ENCODE measurements at places on chromosomes 13 and 19.

- no peak for DNase-seq
Observed at GRCh38 chr19:29727906-29728305, 12.8 kb upstream of the C19orf12 start.

- DNase-seq, result no peak
Observed at GRCh38 chr13:107942030-107942617, 273.2 kb downstream of the LIG4 start.

GRCh38 chr13:42891591-42891990 is 100.5 kb downstream of the EPSTI1 start:
- no peak for DNase-seq

DNA sequence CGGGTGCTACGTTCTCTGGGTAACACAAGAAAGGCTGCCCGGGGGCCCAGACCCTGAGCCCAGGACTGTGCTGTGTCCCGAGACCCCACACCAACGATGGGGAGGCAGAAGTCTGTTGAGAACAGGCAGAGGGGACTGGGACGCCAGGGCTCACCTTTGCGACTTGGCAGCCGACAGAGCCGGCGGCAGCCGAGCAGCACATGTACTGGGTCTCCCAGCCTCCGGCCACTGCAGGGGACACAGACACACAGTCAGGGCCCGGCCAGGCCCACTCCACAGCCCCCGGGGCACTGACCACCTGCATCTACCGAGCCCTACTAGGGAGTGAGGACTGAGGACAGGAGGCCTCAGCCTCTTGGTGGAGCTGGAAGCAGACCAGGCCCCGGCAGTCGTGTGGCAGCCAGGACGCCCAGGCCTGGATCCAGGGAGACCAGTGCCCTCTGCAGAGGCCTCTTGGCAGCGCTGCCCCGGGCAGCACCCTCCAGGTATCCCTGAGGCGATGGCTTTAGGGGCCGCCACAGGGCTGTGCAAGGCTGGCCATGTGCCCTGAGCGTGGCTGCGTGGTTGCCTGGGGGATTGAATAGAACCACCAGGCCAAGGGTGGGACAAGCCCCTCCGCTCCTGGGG is 5.6 kb upstream of the ATP8B3 start:
- DNase-seq, result no peak

DNA sequence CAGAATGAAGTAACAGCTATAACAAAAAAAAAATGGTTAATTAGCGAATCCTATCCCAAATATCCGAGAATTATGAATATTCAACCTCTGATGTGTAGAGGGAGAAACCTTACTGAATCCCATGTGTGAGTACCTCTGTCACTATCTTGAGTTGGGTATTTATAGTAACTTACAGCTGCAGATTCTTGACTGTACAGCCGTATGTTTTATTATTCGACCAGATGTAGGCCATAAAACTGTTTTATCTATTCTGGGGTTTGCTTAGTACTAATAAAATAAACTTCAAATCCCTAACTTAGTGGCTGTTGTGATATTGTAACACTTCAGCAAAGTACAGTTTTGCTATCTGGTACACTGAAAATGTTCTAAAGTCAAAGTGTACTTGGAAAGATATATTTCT is 120.0 kb downstream of the EFNB2 start:
- no peak for DNase-seq

DNA sequence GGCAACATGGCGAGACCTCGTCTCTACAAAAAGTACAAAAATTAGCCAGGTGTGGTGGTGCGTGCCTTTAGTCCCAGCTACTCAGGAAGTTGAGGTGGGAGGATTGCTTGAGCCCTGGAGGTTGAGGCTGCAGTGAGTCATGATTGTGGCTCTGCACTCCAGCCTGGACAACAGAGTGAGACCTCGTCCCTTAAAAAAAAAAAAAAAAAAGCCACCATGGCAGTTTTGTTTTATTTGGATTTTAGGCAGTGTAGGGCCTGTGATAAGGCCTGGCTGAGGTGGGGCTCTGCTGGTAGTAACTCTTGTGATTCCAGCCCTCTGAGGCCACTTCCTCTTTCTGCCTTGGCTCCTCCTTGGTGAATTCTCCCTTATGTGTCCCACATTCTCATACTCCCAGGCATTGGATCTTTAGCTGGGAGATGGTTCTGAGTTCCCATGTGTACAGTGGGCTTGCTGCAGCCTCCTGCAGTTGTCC is 39.2 kb downstream of the GATAD2A start:
- no peak for DNase-seq

GRCh38 chr13:24727731-24728601 is 36.0 kb upstream of the RNF17 start:
- peak; percentile 75 for DNase-seq

- DNase-seq, result no peak
Observed at GRCh38 chr13:98342953-98343352, 165.9 kb upstream of the RNF113B start.

DNA sequence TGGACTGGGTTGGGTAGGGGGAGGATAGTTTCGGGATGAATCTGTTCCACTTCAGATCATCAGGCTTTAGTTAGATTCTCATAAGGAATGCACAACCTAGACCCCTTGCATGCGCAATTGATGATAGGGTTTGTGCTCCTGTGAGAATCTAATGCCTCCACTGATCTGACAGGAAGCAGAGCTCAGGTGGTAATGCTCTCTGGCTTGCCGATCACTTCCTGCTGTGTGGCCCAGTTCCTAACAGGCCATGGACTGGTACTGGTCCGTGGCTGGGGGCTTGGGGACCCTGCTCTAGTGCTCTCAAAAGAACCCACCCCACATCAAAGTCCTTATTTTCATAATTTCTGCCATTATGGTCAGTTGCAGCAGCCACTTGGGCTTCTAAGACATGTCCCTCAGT is 30.1 kb downstream of the DNAJC3 start:
- DNase-seq, result no peak

- no peak for DNase-seq
Observed at GRCh38 chr13:42039457-42039945, 8.9 kb upstream of the DGKH start.

- no peak for DNase-seq
Observed at GRCh38 chr19:2234996-2235380, 1.1 kb downstream of the PLEKHJ1 start.

DNA sequence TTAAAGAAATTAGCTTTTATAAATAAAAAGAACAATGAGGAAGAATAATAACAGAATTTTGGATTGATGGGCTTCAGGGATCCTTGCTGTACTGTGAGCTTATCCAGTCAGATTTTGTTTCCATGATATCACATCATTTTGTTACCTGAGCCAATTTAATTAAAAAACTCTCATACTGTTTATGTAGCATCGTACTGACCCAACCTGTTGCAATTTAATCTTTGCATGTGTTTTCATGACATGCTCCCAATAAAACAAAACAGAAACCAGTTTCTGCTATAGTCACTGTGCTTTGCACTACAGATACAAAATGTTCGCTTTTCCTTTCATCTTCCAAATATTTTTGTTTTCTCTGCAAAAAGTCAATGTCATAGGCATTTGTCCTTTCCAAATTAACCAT is 109.7 kb upstream of the RNF113B start:
- no peak for DNase-seq

GRCh38 chr19:6225232-6225865 is 54.4 kb downstream of the MLLT1 start:
- DNase-seq, result no peak

DNA sequence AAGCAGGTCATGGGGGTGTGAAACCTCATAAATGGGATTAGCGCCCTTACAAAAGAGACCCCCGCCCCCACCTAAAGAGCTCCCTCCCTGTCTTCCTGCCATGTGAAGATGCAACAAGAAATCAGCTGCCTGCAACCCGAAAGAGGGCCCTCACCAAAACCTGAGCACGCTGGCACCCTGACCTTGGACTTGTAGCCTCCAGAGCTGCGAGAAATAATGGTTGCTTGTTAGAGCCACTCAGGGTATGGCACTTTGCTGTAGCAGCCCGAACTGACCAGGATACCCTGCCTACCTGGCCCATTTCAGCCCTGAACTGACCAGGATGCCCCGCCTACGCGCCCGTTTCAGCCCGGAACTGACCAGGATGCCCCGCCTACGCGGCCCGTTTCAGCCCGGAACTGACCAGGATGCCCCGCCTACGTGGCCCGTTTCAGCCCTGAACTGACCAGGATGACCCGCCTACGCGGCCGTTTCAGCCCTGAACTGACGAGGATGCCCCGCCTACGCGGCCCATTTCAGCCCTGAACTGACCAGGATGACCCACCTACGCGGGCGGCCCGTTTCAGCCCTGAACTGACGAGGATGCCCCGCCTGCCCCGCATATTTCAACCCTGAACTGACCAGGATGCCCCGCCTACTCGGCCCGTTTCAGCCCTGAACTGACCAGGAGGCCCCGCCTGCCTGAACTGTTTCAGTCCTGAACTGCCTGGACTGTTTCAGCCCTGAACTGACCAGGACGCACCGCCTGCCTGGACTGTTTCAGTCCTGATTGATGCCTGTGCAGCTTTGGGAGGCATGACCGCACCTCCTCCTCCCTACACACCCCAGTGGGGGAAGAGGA is 120.0 kb downstream of the UQCRFS1 start:
- no peak for DNase-seq

DNA sequence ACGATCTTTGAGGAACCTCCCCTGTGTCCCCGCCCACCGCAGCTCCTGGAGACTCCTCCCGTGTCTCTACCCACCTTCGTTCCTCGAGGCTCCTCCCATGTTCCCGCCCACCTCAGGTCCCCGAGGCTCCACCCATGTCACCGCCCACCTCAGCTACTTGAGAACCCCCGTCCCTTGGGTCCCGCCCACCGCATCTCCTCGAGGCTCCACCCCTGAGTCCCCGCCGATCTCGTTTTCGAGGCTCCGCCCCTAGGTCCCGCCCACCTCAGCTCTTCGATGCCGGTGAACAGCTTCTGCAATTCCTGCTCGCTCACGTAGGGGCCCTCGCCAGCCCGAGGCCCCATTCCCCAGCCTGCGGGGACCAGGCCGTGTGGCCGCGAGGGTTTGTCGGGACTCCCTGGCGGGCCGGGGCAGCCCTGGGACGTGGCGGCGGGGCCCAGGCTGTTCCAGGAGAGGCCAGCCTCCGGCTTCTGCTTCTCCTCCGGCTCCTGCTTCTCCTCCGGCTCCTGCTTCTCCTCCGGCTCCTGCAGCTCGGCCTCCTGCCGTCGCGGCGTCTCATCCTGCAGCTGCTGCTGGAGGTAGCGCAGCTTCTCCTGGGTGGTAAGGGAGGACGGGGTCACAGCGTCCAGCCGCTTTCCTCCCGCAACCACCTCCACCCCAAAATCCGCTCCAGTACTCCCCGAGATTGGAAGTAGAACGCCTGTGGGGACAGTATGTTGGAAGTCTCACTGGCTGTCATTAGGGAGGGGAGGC is 16.7 kb downstream of the TSKS start:
- no peak for DNase-seq

DNA sequence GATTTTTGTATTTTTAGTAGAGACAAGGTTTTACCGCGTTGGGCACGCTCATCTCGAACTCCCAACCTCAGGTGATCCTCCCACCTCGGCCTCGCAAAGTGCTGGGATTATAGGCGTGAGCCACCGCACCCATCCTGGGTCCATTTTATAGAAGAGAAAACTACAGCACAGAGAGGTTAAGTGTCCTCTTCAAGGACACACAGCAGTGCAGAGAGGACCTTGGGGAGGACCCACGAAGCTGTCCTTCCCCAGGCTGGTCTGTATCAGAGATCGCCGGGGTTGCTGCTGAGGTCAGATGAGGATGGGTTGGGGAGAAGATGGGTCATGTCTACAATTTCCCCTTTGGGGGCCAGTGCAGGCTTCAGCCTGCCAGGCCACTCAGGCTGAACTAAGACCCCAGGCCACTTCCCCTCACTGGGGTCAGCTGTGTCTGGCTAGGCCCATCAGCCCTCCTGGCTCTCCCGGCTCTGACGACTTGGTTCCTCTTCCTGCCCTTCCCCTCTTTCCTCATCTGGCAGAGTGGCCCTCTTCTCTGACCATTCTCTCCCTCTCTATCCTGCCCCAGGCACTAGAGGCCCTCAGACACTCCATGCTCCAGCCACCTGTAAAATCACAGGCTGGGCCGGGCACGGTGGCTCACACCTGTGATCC is 9.6 kb downstream of the MYO1F start:
- no peak for DNase-seq

DNA sequence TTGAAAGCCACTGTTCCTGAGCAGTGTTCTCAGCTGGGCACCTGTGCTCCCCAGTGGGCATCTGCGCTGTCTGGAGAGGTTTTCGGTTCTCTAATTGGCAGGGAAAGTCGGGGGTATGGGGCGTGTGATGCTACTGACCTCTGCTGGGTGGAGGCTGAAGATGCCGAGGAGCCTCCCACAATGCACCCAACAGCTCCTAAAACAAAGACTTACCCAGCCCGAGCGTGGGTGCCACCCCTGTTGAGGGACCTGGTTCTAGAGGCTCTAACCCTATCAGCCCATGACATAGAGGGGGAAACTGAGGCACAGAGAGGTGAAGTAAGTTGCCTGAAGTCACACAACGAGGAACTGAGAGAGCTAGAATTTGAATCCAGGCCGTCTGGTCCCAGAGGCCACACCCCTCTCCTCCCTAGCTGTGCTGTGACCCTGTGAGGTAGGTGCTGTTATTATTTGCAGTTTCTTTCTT is 2.3 kb downstream of the SPACA4 start:
- no peak for DNase-seq

GRCh38 chr13:82698941-82699340 is 1183.3 kb downstream of the SLITRK1 start:
- DNase-seq, result no peak

DNA sequence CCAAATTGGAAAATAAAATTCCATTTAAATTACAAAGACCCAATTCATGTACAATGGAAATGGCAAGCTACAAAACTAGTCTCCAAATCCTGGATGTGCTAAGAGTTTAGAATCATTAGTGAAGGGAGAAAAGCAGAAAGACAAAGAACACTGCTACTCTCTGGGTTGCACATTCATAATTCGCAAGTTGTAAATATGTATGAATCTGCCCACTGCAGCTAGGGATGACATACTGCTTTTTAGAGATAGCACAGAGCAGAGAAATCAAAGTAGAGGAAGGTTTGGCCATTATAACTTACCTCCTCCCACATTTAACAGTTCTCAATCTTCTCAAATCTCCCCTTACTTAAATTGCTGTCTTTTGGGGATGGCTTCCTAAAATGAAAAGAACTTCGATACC is 231.1 kb downstream of the ENOX1 start:
- DNase-seq, result no peak

- DNase-seq, result no peak
Observed at GRCh38 chr19:28419312-28419711, 793.6 kb downstream of the UQCRFS1 start.
